ENCODE measurements at places on chromosomes 12 and 14.

DNA sequence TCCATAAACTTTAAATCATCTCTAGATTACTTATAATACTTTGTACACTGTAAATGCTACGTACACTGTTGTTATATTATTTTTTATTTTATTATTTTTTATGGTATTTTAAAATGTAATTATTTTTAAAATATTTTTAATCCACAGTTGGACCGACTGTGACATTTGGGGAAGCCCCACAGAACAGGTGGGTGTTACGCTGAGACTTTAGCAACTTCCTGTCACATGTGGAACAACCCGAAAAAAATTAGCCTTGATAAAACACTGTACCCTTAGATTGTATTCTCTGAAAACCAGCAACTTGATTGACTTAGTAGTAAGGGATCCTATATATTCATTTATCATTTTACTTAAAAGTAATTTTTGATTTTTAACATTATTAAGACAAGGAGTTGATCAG, 1755.7 kb upstream of the SEL1L start:
- no peak for DNase-seq

GRCh38 chr14:51368721-51369163, 128.7 kb downstream of the TMX1 start:
- DNase-seq: no peak

DNA sequence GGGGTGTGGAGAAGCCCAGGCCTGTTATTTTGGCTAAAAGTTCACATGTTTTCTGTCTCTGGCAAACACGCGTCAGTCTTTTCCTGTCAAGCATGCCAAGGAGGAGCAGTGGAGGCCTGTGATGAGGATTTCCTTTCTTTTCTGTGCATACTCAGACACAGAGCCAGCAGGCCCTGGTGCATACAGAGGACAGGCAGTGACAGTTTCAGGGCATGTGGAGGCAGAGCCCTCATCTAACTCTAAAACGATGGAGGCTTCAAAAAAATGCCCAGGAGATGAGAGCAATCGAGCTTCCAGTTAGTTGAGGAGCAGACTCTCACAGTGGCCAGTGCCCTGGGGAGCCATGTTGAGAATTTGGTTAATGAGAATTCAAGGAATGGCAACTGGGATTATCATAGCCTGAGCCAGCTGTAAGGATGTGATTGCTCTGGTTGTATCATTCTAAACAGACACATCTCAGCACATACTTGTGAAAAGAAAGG, 66.5 kb downstream of the TRAFD1 start:
- no peak for DNase-seq

DNA sequence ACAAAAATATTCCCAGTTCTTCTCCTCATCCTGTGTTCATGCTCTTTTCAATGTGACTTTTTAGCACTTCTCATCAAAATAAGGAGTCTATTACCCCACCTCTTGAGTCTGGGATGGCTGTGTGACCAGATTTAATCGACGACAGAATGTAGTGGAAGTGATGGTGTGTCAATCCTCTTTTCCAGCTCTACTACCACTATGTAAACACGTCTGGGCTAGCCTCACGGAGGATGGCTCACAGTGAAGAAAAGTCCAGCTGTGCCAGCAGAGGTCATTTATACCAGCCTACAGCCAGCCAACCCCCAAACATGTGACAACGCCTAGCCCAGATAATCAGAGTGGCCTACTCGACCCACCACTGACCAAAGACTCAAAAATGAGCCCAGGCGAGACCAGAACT, 37.3 kb upstream of the FGF6 start:
- no peak for DNase-seq

- peak; percentile 86 for DNase-seq
Observed at GRCh38 chr14:32202998-32203882, at the start of gene RNU6-8. RNU6-8 (minus strand) TSS chr14:32203269.

GRCh38 chr12:12845794-12846243, 32.7 kb downstream of the DDX47 start:
- no peak for DNase-seq

All from left ventricle myocardium inferior (tissue), 1 donor.